ENCODE measurements at places on chromosomes 5 and 9. TPM values are rescaled to one million over a fixed set of nuclear protein-coding genes. Genes with fewer than 3 reads are reported as not detected.

The ENC1 gene
- total RNA-seq, result 389 TPM

The WDR38 gene
- total RNA-seq, result not detected

DNA sequence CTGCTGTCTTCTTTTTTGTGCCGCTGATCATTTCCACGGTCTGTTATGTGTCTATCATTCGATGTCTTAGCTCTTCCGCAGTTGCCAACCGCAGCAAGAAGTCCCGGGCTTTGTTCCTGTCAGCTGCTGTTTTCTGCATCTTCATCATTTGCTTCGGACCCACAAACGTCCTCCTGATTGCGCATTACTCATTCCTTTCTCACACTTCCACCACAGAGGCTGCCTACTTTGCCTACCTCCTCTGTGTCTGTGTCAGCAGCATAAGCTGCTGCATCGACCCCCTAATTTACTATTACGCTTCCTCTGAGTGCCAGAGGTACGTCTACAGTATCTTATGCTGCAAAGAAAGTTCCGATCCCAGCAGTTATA, 17.1 kb downstream of the F2R start:
- H3K36me3 ChIP-seq, result peaks cover 37% of the 10 kb centered on the region
- H3K27me3 ChIP-seq, result no peaks in the 10 kb centered on the region
- no peak overlapping the region for H3K4me3 ChIP-seq
- DNase-seq, result no peak

DNA sequence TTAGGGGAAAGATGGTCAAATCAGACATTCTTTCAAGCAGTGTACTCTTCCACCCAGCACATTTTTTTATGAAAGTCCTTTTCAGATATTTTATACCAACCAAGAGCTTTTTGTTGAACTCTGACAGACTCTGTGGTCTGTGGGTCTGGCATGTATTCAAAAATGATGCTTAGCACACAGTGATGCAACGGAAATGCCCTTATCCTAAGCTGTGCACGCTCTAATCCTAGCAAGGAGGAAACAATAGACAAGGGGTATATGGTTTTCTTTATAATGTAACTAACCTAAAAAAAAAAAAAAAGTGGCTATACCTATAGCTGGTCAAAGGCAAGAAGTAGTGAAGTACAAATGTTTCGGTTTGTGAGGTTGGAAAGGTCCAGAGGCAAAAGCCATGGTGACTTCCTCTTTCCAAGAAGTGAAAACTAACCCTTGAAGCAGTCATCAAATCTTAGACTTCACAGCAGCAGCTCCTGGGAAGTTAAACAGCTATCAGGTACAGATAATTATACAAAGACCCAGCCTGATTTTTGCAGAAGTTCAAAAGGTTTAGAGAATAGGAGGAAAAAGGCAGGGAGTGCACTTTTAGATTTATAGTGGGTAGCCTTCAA, 82.5 kb downstream of the SEMA6A start:
- DNase-seq, result peak; percentile 92
- H3K27ac ChIP-seq, result no peak overlapping the region
- H3K27me3 ChIP-seq, result peaks cover 7% of the 10 kb centered on the region
- H3K4me1 ChIP-seq, result peaks cover 10% of the 10 kb centered on the region

DNA sequence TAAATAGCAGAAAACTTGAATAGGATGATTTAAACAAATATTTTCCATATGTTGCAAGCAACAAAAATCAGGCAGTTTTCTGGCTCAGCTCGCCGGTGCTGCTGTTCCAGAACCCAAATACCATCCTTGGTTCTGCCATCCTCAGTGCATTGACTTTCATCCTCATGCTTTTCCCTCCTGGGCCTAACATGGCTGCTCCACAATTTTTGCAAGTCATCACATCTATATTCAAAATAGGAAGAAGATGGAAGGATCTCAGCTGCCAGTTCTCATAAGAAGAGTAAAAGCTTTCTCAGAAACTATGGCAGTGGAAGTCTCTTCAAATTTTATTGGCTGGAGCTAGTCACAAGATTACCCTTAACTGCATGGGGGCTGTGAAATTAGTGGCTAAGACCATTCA, 136.7 kb downstream of the STARD4 start:
- H3K27me3 ChIP-seq, result no peaks in the 10 kb centered on the region
- DNase-seq, result no peak
- H3K27ac ChIP-seq, result no peak overlapping the region
- H3K4me1 ChIP-seq, result no peaks in the 10 kb centered on the region

The GNG10 gene
- total RNA-seq, result 29.4 TPM

- no peaks in the 10 kb centered on the region for H3K36me3 ChIP-seq
- DNase-seq, result no peak
- no peaks in the 10 kb centered on the region for H3K4me1 ChIP-seq
- no peak overlapping the region for H3K4me3 ChIP-seq
- no peak overlapping the region for H3K27ac ChIP-seq
Measured at GRCh38 chr9:69922646-69923045, 102.0 kb downstream of the CFAP95 start.

DNA sequence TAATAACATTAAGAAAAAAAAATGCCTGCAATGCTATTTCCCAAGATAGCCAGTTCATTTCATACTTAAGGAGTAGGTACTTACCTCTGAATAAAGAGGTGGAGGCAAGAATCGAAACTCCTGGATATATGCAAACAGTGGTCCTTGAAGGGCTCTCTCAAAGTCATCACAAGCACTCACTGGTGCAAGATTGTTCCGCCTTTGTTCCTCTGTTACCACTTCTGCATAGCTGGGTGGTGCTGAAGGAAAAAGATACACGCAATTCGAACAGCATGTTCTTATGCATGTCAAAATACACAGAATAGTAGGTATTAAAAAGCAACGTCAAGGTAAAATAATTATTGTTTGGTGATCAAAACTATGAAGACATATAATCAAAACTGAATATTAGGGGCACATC, 9.5 kb downstream of the ARRDC3 start:
- H3K27ac ChIP-seq, result no peak overlapping the region
- no peak overlapping the region for H3K4me3 ChIP-seq
- no peak for DNase-seq
- H3K27me3 ChIP-seq, result no peaks in the 10 kb centered on the region
- peaks cover 3% of the 10 kb centered on the region for H3K4me1 ChIP-seq

DNA sequence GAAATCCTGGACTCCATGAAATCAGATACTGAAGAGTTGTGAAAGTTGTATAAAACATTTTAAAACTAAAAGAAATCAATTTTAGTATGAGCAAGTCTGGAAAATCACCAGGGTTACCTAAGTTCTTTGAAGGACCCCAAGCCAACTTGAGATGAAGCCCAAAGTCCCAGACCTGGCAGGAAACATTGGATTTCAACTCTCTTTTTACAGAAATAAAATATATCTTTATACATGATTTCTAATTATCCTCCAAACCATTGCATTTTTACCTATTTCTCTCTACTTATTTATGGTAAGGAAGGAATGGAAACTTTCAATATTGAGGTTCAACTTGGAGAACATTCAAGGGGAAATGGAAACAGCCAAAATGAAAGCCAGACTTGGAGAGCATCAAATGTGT, 390.6 kb upstream of the C9orf72 start:
- H3K36me3 ChIP-seq, result no peaks in the 10 kb centered on the region
- no peak overlapping the region for H3K4me3 ChIP-seq
- H3K4me1 ChIP-seq, result no peaks in the 10 kb centered on the region
- no peak overlapping the region for H3K27ac ChIP-seq

DNA sequence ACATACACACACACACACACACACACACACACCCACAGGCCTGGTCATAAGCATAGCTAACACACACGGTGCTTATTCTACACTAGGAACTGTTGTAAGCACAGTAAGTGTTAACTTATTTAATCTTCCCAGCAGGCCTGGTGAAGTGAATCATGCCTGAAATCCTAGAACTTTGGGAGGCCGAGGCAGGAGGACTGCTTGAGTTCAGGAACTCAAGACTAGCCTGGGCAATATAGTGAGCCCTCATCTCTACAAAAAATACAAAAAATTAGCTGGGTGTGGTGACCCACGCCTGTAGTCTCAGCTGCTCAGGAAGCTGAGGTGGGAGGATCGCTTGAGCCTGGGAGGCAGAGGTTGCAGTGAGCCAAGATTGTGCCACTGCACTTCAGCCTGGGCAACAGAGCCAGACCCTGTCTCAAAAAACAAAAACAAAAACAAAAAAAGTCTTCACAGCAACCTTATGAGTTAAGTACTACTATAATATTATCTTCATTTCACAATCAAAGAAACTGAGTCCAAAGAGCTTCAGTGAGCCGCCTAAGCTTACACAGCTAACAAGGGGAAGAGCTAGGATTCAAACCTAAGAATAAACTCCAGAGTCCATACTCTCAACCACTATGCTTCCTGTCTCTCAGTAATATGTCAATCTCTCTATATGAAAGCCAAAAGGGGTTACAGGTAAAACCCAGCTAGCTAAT, 2.3 kb downstream of the MEGF9 start:
- H3K36me3 ChIP-seq, result no peaks in the 10 kb centered on the region
- no peak overlapping the region for H3K27ac ChIP-seq
- DNase-seq, result no peak

- H3K4me1 ChIP-seq, result peaks cover 5% of the 10 kb centered on the region
- peak; percentile 56 for DNase-seq
- H3K36me3 ChIP-seq, result no peaks in the 10 kb centered on the region
- no peak overlapping the region for H3K4me3 ChIP-seq
- no peak overlapping the region for H3K27ac ChIP-seq
Measured at GRCh38 chr5:32753051-32753450, 41.9 kb downstream of the NPR3 start.

The F2RL1 gene
- 140 TPM for total RNA-seq

GRCh38 chr5:131854134-131854533, 57.3 kb upstream of the FNIP1 start:
- H3K27me3 ChIP-seq, result peaks cover 2% of the 10 kb centered on the region
- no peaks in the 10 kb centered on the region for H3K4me1 ChIP-seq
- no peak overlapping the region for H3K4me3 ChIP-seq
- no peak overlapping the region for H3K27ac ChIP-seq

GRCh38 chr9:37906312-37907239, 2.6 kb upstream of the SLC25A51 start:
- DNase-seq, result no peak
- H3K27ac ChIP-seq, result no peak overlapping the region
- no peak overlapping the region for H3K4me3 ChIP-seq

The FBP2 gene
- not detected for total RNA-seq

GRCh38 chr5:5492087-5492933, 69.8 kb downstream of the ICE1 start:
- H3K4me1 ChIP-seq, result peaks cover 8% of the 10 kb centered on the region
- no peak overlapping the region for H3K27ac ChIP-seq
- H3K4me3 ChIP-seq, result no peak overlapping the region
- H3K36me3 ChIP-seq, result peaks cover 16% of the 10 kb centered on the region
- peak; percentile 35 for DNase-seq

GRCh38 chr5:105849701-105850100, 1821.0 kb downstream of the EFNA5 start:
- H3K4me1 ChIP-seq, result no peaks in the 10 kb centered on the region
- no peaks in the 10 kb centered on the region for H3K36me3 ChIP-seq
- no peak overlapping the region for H3K4me3 ChIP-seq
- no peaks in the 10 kb centered on the region for H3K27me3 ChIP-seq

GRCh38 chr5:178667101-178667500, 40.3 kb upstream of the CLK4 start:
- no peaks in the 10 kb centered on the region for H3K4me1 ChIP-seq
- no peaks in the 10 kb centered on the region for H3K27me3 ChIP-seq
- no peak overlapping the region for H3K4me3 ChIP-seq
- no peaks in the 10 kb centered on the region for H3K36me3 ChIP-seq

- H3K36me3 ChIP-seq, result no peaks in the 10 kb centered on the region
- no peaks in the 10 kb centered on the region for H3K27me3 ChIP-seq
- no peak overlapping the region for H3K27ac ChIP-seq
- no peak overlapping the region for H3K4me3 ChIP-seq
- H3K4me1 ChIP-seq, result peaks cover 5% of the 10 kb centered on the region
Measured at GRCh38 chr9:81461196-81461595, 228.2 kb downstream of the TLE1 start.

The SLC1A1 gene
- 6.4 TPM for total RNA-seq

DNA sequence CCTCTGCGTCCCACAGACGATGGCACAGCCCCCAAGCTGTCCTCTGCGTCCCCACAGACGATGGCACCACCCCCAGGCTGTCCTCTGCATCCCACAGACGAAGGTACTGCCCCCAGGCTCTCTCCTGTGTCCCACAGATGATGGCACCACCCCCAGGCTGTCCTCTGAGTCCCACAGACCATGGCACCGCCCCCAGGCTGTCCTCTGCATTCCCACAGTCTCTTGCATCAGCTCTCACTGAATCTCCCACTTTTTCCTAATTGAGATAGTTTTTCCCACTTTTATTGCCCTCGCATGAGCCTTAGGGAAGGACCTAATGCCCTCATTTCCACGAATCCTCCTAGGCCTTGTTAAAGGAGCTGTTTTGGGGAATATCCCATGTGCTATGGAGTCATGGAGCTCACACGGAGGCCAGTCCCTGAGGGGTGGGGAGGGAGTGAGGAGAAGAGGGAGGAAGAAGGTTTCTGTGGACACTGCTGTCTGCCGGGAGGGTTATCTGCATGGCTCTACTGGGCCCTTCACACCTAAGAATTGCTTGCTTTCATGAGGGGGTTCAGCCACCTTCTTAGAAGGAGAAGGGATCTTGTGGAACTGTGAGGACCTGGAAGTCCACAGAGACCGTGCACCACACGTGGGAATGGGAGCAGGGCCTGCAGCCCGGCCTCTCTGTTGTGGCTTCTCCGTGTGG, 58.2 kb upstream of the PTCH1 start:
- no peak overlapping the region for H3K4me3 ChIP-seq
- peaks cover 11% of the 10 kb centered on the region for H3K4me1 ChIP-seq
- no peak overlapping the region for H3K27ac ChIP-seq
- H3K27me3 ChIP-seq, result peaks cover 6% of the 10 kb centered on the region
- DNase-seq, result no peak

Measured in astrocyte (in vitro differentiated cells and primary cell).